ENCODE measurements at places on chromosomes 3 and 15.

GRCh38 chr3:197592361-197593045 lies 36.7 kb upstream of the BDH1 start:
- DNase-seq: no peak

DNA sequence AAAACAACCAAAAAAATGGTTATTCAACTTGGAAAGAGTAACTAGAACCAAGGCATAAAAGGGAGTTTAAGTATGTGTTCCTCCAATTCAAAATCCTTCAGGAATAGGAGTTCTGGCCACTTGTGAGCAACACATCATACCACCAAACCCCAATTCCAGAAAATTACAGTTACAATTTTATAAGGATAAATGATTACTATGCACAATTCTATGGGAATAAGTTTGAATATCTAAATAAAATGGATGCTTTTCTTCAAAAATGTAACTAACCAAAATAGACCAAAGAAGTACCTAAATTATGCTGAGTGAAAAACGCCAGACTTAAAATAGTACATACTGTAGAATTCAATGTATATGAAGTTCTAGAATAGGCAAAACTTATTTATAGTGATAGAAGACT lies 4.6 kb downstream of the HLTF start:
- no peak for DNase-seq

DNA sequence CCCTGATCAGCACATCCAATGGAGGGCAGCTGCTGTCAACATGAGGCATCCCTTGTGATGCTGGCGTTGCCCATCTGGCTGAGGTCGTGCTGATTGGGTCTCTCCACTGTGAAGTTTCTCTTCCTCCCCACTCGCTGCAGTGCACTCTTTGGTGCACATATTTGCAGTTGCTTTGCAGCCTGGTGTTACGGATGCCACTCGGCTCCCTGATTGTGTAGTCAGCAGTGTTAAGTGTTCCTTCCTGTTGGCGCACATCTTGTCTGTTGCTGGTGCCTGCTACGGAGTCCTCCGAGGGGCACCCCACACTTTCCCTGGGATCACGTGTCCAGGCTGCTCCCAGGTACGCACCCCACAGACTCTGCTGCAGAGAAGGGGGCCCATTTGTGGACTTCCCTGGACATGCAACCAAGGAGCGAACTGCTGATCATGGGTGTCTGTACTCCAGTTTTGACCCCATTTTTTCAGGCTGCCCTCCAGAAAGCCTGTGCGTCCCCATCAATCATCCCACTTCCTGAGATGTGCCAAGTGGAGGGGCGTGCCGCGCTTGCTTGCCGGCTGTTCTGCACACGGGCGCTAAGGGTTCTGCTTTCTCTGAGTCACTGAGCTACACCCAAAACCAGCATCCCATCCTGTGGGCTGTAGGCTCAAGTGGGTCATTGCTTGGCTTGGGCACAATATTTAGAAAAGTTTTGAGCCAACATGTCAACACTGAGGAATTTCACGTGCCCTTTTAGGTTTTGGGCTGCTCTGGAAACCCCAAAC lies 98.6 kb downstream of the FBLN2 start:
- DNase-seq: peak; percentile 41

DNA sequence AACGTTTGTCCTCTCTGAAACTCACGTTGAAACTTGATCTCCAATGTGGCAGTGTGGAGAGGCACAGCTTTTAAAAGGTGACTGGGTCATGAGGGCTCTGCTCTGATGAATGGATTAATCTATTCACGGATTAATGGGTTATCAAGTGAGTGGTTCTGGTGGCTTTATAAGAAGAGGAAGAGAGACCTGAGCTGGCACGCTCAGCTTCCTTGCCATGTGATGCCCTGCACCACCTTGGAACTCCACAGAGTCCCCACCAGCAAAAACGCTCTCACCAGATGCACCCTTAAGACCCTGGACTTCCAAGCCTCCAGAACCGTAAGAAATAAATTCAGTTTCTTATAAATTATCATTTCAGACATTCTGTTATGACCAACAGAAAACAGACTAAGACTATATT lies 2.6 kb downstream of the PPP1R2 start:
- DNase-seq: no peak

GRCh38 chr3:61848885-61849284 lies 287.5 kb downstream of the PTPRG start:
- no peak for DNase-seq

DNA sequence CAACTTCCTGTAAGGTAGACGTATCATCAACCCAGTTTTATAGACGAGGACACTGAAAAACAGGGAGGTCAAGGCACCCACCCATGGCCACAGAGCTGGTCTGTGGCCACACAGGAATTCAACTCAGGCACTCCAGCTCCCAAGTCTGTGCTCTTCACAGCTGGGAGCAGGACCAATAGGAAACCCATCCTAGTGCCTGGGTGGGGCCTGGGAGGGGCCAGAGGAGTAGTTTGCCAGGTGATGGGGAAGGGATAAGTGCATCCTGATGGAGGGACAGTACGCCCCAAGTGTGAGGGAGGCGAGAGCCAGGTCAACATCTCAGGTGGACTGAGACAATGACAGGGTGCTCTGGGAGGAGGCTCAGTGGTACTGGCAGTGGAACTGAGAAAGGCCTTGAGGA lies 22.0 kb downstream of the KIF9 start:
- no peak for DNase-seq

GRCh38 chr15:35548435-35548834 lies 2.5 kb upstream of the DPH6 start:
- no peak for DNase-seq

GRCh38 chr15:47987908-47988532 lies 132.8 kb upstream of the SLC24A5 start:
- DNase-seq: no peak

DNA sequence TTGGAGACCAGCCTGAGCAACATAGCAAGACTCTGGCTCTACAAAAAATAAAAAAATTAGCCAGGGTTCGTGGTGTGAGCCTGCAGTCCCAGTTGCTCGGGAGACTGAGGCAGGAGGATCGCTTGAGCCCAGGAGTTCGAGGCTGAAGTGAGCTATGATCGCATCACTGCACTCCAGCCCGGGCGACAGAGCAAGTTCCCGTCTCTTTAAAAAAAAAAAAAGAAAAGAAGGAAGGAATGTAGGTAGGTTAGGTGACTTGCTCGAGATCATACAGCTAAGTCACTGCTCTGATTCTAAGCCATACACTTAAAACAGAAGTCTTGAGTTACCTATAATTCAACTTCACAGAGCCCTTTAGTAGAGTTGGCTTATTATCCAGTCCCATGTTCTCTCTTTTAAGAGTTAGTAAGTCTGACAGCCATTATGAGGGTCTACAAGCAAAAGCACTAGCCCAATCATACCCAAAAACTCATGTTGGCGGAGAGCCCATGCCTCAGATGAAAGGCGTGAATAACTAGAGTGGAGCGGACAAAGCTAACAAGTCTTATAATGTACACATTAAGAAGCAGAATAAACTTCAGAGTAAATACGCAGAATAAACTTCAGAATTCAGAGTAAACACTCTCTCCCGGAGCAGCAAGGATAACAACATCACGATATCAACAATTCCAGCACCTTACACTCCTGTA lies 768 bp downstream of the AAGAB start:
- DNase-seq: no peak

GRCh38 chr15:79849789-79850188 lies 47.0 kb downstream of the MTHFS start:
- no peak for DNase-seq

DNA sequence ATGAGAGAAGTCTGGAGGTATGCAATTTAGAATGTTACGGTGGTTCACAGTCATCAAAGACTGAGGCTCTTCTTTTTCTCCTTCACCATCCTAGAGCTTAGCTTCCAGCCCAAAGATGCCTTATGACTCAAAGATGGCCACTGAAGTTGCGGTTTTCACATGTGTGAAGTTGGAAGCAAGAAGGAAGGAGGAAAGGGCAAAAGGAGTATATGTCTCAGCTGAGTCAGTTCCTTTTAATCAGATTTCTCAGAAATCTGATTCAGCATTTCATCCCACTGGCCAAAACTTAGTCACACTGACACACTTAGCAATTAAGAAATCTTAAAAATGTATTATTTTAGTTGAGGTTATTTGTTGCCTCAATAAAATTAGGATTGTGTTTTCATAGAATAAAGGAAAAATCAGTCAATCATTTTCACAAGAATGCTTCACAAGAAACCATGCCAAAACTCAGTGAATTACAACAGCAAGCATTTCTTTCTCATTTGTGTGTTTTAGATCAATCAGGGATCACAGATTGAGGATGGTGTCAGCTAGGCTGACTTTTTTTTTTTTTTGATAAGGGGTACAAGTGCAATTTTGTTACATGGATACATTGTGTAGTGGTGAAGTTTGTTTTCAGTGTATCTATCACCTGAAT lies 211.1 kb upstream of the GADL1 start:
- DNase-seq: no peak

DNA sequence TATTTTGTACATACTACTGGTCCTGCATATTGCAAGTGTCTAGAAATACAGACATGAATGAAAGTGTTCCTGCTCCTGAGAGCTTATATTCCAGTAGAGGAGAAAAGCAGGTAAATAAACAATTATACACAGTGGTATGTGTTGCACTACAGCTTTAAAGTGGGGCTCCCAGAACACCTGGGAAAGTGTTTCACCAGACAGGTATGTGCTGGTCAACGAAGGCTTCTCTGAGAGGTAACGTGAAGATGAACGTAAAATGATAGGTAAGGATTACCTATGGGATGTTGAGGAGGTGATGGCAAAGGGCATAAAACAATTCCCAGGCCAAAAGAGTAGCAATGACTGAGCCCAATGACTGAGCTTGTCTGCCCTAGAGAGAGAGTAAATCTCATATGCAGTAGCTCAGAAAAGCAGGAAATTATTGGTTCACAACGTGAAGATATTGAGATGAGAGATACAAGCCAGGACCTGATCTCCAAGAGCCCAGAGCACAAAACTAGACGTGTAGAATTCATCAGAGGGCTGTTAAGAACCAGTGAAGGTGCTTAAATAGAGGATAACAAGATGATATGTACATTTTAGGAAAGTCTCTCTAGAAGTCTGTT lies 459.1 kb upstream of the BCHE start:
- DNase-seq: no peak

GRCh38 chr15:73176598-73176997 lies 124.3 kb downstream of the NEO1 start:
- no peak for DNase-seq

GRCh38 chr3:150495563-150496168 lies 50.6 kb downstream of the SERP1 start:
- DNase-seq: no peak

- no peak for DNase-seq
These were observed 43.6 kb upstream of the NMNAT3 start for GRCh38 chr3:139721370-139721769.

GRCh38 chr3:149004622-149005021 lies 13.3 kb downstream of the GYG1 start:
- no peak for DNase-seq

- no peak for DNase-seq
These were observed 31.1 kb downstream of the FBXL22 start for GRCh38 chr15:63628123-63628822.

DNA sequence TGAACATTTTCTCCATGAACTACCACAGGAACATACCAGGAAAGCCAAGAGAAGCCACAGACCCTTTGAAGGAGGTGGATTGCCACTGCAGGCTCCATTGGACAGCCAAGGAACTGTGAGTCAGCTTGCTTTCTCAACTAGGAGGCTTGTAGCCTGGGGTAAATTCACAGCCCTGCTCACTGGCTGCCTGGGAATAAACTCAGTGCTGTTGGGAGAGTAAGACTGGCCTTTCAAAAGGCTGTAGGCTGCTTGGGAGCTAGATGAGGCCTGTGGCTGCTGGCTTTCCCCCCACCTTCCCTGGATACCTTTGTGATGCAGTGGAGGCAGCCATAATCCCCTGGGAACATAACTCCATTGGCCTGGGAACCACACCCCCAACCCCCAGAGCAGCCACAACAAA lies 223.5 kb upstream of the RBMS3 start:
- no peak for DNase-seq

DNA sequence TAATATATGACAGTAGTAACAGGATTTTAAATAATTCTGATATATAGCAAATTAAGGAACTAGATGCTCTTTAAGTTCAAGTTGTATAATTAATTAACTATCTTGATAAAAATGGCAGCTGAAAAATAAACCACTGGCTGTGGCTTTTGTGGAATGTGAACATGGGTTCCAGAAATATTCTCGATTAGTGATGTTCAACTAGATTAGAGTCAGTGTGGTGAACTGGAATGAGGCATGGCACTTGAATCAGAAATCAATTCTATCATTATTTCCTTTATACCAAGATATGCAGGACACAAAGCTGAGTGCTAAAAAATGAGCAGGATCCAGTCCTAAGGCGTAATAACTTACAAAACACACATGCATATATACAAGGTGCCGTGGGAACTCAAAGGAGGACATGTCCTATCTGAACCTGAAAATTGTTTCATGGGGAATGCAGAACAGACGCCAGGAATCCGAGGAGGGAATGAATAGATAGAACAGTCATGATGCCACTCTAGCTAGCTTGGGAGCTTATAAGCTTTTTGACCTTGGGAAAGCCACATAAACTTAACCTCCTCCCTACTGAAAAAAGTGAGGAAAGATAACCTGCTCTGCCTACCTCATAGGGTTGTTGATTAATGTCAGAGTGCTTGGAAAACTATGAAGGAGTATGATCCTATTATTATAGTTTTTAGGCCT lies 402.4 kb downstream of the PLCL2 start:
- no peak for DNase-seq

GRCh38 chr3:156761007-156761406 lies 65.1 kb upstream of the LEKR1 start:
- no peak for DNase-seq

- no peak for DNase-seq
These were observed 12.0 kb upstream of the FGD5 start for GRCh38 chr3:14806641-14807263.

GRCh38 chr3:98817547-98818041 lies 54.5 kb downstream of the ST3GAL6 start:
- DNase-seq: no peak

DNA sequence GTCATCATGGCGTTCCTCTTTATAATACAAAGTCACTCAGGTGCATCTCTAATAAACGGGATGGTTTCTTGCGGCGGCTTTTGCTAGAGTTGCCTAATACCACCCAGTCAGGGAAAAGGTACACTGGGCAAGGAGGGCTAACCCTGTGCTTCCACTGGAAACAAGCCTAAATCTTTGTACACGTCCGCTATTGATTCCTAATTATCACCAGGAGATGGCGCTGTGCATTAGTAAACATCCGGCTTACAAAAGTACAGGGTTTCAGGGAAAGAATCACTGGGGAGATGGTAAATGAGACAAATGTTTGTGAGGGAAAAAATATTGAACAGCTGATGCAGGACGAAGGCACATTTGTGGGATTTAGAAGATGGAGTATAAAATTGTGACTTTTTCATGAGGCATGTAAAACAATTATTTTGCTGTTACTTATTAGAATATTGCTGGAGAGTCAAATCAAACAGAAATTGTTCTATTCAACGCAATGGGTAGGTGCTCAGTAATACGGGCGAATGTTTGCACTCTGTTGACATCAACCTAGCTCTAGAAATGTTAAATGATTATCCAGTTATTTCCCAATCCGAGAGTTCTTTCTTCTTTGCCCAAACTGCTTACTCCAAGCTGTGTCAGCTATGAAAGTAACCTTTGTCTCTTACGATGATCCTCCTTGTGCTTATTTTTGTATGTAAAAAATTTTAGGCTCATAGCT lies 50.6 kb downstream of the GMNC start:
- DNase-seq: no peak

GRCh38 chr3:150253622-150254021 lies 154.5 kb upstream of the TSC22D2 start:
- DNase-seq: no peak

- no peak for DNase-seq
These were observed 40.9 kb upstream of the LDHAL6B start for GRCh38 chr15:59165726-59166125.

GRCh38 chr3:186694288-186695032 lies 22.7 kb upstream of the KNG1 start:
- no peak for DNase-seq

- DNase-seq: no peak
These were observed 30.2 kb upstream of the USP3 start for GRCh38 chr15:63473999-63474809.

Measured in lower leg skin (tissue), 4 donors.